Activated CD4-positive, alpha-beta memory T cell treated with anti-CD3 and anti-CD28 coated beads for 36 hours (primary cell): ENCODE measurements at places on chromosomes 5 and 9. TPM values are rescaled to one million over a fixed set of nuclear protein-coding genes. Genes with fewer than 3 reads are reported as not detected.

Gene SEMA5A
- 0.48 TPM for total RNA-seq

Gene GCNT1
- total RNA-seq: 6.7 TPM

DNA sequence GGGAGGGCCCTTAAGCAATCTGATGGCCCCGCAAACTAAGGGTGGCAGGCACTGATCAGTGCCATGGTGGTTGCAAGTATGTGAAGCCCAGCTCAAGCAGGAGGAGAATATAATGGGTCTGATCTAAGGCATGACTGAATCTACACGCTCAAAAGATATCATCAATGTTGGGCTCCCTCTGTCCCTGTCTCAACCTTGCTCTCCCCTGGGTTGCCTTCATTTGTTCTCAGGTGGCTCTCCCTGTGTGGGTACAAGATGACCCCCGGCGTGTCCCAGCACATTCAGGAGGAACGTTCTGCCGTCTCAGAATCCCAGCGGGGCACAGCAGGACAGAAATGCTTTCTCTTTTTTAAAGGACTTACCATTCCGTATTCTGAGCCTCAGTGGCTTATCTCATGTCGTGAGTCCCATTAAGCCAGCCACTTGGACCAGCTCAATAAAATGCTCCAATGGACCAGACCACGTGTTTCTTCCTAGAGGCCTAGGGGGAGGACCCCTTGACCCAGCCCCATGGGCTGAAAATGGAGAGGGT is 12.0 kb upstream of the RNF130 start:
- no peak for DNase-seq

GRCh38 chr5:931570-932145 is 39.0 kb downstream of the TRIP13 start:
- no peak for DNase-seq
